Hepatocyte (in vitro differentiated cells): ENCODE measurements at places on chromosomes 5 and 9. TPM values are rescaled to one million over a fixed set of nuclear protein-coding genes. Genes with fewer than 3 reads are reported as not detected.

Gene PTGES
- total RNA-seq: 17.1 and 26.4 TPM in 2 replicates

Gene ITGA2
- 10.2 and 10.8 TPM in 2 replicates for total RNA-seq

Gene ALAD
- total RNA-seq: 27.1 and 27.8 TPM in 2 replicates

Gene ZNF658
- total RNA-seq: 2.4 and 3.4 TPM in 2 replicates

DNA sequence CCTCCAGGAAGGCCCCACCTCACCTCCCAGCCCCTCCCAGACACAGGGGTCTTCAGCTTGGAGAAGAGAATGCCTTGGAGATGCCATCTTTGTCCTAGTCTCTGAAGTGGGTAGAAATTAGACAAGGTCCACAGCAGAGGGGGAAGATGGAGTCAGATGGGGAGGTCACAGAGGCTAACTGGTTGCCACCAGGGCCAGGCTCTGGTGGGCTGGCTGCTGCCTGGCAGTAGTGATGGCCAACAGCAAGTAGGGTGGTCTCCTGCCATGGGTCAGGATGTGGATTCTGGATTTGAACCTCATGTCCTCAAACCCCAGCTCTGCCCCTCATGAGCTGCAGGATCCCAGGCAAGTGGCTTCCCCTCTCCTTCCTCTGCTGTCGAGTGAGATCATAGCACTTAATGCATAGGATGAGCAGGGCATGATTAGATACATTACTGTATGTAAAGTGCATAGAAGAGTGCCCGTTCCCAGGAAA lies 38.7 kb upstream of the NEK6 start:
- H3K27me3 ChIP-seq: no peaks in the 10 kb centered on the region
- DNase-seq: no peak
- peaks cover 11% of the 10 kb centered on the region for H3K4me1 ChIP-seq

DNA sequence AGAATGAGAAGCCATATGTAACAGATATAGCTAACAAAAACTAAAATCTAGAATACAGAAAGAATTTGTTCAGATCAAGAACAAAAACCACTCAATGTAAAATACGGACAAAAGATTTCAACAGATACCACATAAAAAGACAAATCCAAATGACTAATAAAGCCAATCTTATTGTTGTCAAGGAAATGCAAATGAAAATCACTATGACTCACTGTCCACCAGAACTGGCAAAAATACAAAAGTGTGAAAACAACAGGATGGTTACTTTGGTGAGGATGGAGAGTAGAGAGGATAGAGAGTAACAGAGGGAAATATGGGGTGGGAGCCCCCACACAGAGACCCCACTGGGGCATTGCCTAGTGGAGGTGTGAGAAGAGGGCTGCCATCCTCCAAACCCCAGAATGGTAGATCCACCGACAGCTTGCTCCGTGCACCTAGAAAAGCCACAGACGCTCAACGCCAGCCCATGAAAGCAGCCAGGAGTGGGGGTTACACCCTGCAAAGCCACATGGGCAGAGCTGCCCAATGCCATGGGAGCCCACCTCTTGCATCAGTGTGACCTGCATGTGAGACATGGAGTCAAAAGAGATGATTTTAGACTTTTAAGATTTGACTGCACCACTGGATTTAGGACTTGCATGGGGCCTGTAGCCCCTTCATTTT lies 15.2 kb upstream of the RHOBTB3 start:
- no peaks in the 10 kb centered on the region for H3K36me3 ChIP-seq
- no peak for DNase-seq
- peaks cover 24% of the 10 kb centered on the region for H3K4me1 ChIP-seq
- H3K27me3 ChIP-seq: no peaks in the 10 kb centered on the region
- H3K4me3 ChIP-seq: no peak overlapping the region

DNA sequence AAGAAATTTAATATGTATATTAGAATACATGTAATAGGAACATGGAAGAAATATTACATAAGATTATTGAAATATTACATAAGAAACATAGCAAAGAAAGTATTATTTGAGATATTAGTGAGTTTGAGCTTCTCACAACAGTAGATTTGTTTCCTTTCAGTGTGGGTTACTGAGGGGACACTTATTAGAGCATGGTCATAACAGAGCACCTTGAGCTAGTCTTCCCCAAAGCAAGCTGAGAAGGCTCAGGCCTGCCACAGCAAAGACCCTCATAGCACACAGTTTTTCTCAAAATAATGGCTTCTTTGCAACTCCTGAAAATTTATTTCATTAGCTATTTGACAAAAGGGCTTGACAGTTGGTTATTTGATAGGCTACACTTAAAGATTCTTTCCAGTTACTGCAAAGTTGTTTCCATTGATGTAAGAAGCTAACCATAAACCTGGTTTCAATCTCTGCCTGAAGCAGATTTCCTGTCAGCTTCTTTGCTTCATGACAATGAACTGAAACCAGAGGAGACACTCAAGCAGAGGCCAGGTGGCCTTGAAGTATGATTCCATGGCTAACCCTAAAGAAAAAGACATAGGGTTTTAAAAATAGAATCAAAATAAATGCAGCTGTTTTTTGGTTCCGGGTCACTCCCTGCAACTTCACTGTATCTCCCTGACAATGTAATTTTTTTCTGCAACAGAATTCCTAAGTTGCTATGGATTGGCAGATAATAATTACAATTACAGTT lies 68.6 kb downstream of the ERMP1 start:
- no peak for DNase-seq
- H3K4me1 ChIP-seq: no peaks in the 10 kb centered on the region
- H3K27ac ChIP-seq: no peak overlapping the region
- H3K27me3 ChIP-seq: no peaks in the 10 kb centered on the region
- peaks cover 7% of the 10 kb centered on the region for H3K36me3 ChIP-seq
- H3K4me3 ChIP-seq: no peak overlapping the region

DNA sequence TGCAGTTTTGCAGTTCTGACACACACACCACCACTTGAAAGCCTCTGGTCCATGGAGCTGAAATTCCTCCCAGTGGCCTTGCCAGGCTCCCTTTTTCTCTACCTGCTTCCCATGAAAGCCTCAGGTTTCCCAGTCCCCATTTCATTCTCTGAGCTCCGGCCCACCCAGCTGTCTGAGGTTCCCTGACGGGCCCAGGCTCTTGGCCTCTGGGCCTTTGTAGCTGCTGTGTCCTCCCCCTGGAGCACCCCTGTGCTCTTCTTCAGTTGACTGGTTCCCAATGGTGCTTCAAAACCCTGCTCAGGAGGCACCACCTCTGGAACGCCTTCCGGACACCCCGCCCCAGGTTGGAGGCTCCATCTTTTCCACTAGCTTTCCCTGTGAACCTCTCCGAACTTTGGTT lies 155.9 kb upstream of the SHB start:
- peaks cover 13% of the 10 kb centered on the region for H3K4me1 ChIP-seq
- no peaks in the 10 kb centered on the region for H3K36me3 ChIP-seq
- H3K27me3 ChIP-seq: no peaks in the 10 kb centered on the region
- H3K27ac ChIP-seq: no peak overlapping the region
- no peak overlapping the region for H3K4me3 ChIP-seq

GRCh38 chr9:693201-694091 lies 148.1 kb upstream of the DMRT1 start:
- H3K4me1 ChIP-seq: peaks cover 38% of the 10 kb centered on the region
- DNase-seq: peak; percentile 40
- H3K4me3 ChIP-seq: no peak overlapping the region

DNA sequence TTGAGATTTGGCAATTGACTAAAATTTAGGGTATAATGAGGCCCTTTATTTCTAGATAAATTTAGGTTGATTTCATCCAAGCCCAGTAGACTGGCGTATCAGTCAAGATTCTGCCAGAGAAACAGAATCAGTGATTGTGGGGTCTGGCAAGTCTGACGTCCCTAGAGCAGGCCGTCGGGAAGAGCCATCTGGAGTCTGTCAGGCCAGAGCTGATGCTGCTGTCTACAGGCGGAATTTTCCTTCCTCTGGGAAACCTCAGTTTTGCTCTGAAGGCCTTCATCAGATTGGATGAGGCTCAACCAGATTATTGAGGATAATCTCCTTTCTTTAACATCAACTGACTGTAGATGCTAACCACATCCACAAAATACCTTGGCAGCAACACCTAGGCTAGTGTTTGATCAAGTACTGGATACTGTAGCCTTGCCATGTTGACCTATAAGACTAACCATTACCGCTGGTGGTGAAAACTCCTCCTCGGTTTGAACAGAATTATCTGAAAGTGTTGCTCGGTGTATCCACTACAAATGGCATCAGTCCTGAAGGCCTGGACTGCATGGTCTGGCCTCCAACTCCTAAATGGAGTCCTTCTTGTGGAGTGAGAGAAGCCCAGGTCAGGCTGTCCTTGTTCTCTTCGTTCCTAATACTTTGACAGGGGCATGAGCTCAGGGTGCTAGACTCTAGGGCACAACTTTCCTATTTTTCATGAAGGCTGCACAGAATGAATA lies 83.2 kb upstream of the ANKH start:
- no peak for DNase-seq
- no peak overlapping the region for H3K27ac ChIP-seq
- H3K4me3 ChIP-seq: no peak overlapping the region
- H3K27me3 ChIP-seq: no peaks in the 10 kb centered on the region
- peaks cover 12% of the 10 kb centered on the region for H3K4me1 ChIP-seq
- H3K36me3 ChIP-seq: no peaks in the 10 kb centered on the region

GRCh38 chr9:16743375-16743774 lies 127.1 kb downstream of the BNC2 start:
- no peak overlapping the region for H3K4me3 ChIP-seq
- no peaks in the 10 kb centered on the region for H3K27me3 ChIP-seq
- no peaks in the 10 kb centered on the region for H3K4me1 ChIP-seq
- no peak for DNase-seq
- H3K27ac ChIP-seq: no peak overlapping the region
- H3K36me3 ChIP-seq: no peaks in the 10 kb centered on the region

- H3K4me3 ChIP-seq: no peak overlapping the region
- peaks cover 3% of the 10 kb centered on the region for H3K4me1 ChIP-seq
- no peaks in the 10 kb centered on the region for H3K36me3 ChIP-seq
Measured at GRCh38 chr9:112496074-112496722, 9.6 kb downstream of the KIAA1958 start.

- H3K36me3 ChIP-seq: no peaks in the 10 kb centered on the region
- H3K27ac ChIP-seq: no peak overlapping the region
- no peak overlapping the region for H3K4me3 ChIP-seq
- H3K27me3 ChIP-seq: no peaks in the 10 kb centered on the region
- H3K4me1 ChIP-seq: no peaks in the 10 kb centered on the region
Measured at GRCh38 chr9:98563212-98563907, 145.4 kb downstream of the GABBR2 start.
